ENCODE measurements at places on chromosomes 1 and 21.

DNA sequence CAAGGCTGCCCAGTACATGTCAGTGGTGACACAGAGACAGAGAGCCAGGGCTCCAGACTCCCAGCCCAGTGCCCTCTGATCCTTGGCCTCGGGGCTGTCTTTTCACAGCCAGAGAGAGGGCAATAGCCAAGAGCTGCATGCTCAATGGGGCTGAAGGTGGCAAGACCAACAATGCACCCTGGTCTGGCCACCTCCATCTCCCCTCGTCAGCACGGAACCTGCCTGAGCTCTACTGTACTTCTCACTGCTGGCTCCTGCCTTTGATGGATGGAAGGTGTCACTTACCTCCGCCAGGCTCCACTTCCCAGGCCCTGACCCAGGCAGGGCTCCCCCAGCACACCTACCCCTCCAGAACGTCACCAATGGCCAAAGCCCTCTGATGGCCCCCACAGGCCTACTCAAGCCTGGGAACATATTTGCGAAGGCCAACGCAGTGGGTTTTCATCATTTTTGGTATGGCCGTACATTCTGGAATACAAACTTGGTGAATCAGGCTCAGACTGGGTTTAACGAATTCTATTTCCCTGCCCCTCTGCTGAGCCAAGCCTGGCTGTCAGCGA lies 88.1 kb downstream of the DMRTB1 start:
- DNase-seq, result no peak

DNA sequence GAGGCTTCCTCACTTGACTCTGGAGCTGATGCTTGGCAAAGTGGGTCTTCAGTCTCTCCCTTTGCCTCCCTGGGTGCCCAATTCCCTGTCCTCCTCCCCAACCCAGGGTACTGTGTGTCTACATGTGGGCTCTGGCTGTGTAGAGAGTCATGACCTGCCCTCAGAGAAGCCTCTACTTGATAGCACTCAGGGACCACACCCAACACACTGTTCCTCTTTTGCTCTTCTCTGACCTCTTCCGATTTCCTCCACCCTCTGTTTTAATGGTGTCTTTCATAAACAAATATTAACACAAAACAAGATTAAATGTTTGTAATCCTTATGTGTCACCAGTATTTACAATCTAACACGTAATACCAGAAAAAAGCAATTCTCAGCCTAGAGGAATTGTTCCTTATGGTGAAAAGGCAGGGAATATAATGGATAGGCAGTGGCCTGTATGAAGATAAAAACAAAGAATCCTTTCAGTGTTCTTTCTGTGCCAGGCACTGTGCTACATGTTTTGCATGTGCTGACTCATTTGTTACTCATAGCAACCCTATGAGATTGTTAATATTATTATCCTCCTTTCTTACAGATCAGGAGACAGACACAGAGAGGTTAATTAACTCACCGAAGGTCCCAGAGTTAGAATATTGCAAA lies 58.2 kb downstream of the HSD3B1 start:
- DNase-seq, result no peak

GRCh38 chr1:115911294-115911693 lies 65.0 kb upstream of the SLC22A15 start:
- no peak for DNase-seq

- DNase-seq, result no peak
Observed at GRCh38 chr1:150793221-150793620, 14.8 kb downstream of the CTSK start.

DNA sequence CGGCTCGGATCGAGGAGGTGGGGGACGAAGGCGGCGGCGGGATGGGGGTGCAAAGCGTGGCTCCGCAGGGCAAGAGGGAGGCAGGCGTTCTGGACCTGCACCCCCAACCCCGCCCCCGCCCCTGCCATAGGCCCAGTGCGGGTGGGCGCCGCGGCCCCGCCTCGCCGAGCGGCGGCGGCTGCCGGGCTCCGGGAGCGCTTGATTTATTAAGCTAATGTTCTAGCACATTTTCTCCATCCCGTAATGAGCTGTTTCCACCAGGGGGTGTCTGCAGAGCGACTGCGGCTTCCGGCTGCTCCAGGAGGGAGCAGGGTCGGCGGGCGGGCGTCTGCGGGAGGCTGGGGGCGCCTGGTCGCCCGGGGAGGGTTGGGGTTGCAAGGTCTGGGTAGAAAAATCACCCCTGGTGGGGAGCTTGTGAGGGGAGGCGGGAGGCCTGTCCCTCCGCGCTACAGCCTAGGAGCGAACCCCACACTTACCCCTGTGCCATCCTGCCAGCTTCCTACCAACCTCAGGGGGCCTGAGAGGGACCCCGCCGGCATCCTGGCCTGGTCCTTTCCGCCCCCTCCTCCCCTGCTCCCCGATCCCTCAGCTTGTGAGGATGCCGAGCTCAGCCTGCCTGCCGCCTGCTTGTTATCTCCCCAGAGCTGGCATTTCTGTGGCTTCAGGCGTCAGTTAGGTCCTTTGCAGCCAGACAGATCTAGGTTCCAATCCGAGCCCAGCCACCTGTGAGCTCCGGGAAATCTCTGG lies 48.5 kb upstream of the ACOT11 start:
- DNase-seq, result no peak

- DNase-seq, result peak; percentile 65
Observed at GRCh38 chr1:165369255-165369848, 12.8 kb upstream of the LMX1A start.

- DNase-seq, result peak; percentile 68
Observed at GRCh38 chr1:10943991-10944730, 68.3 kb upstream of the TARDBP start.

GRCh38 chr1:204514828-204515227 lies 1.4 kb upstream of the MDM4 start:
- no peak for DNase-seq

DNA sequence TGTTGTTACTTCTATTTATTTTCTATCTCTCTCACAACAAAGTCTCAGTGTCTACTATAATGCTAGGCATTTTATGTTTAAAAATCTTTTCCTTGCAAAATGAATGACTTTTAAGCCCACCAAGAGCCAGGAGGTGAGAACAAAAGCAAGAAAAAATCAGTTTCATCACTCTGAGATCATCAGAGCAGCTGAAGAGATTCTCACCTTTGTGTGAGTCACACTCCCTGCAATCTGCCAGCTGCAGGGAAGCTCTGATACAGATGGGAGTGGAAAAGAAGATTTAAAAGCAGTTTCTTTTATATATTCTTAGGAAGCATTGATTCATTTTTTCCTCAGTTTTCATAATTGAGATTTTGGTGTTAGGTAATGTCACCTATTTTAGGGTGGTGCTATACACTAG lies 107.6 kb downstream of the LHX9 start:
- no peak for DNase-seq

DNA sequence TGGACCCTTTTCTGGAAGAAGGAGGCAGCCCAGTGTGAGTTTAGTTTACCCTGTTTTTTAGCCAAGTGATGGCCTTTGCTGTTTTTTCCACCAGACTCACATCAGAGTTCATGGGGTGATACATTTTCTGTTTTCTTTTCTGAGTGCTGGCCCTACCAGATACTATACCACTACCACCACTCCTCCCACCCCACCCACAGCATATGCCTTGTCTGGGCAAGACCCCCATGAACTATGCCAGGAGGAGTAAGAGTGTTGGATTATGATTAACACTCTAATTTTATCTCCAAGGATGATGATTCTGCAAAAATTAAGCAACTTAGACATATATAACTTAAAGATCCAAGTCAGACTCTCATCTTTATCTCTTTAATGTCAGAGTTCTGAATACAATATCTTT lies 26.1 kb downstream of the FABP3 start:
- DNase-seq, result no peak

DNA sequence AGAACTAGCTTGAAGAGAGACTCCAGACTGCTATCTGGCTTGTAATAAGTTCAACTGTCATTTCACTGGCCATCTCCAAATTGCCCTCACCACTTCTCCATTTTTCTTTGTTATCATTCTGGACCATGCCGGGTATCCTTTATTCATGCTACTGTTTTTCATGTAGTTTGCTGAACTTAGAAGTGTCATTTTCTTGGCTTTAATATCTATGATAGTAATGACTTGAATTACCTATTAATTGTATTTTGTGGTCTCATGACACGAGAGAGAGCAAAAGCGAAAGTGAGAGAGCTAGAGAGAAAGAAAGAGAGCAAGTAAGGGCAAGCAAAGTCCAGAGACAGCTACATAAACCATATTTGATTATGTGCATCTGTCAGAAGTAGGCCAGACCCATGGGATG lies 184.9 kb upstream of the ATP1B1 start:
- no peak for DNase-seq

GRCh38 chr1:223125766-223126165 lies 17.3 kb downstream of the TLR5 start:
- DNase-seq, result no peak

DNA sequence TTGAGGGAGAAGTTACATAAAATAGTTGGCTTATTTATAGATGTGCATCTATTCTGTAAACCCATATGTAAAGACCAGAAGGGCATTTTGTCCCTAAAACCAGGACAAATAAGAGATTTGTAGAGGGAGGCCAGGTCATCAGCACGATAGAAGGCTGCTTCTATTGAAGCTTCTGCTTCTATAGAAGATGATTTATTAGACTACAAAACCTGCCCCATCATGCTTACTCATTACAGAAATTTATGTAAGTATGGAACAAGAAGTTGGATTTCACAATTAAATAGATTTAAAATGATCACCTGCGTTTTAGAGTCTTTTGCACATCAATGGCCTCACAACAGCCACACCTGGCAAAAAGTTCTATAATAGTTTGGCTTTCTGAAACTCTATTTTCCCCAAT lies 183.5 kb downstream of the DUSP10 start:
- no peak for DNase-seq

GRCh38 chr1:43308635-43309404 lies 8.0 kb downstream of the TIE1 start:
- DNase-seq, result no peak

- no peak for DNase-seq
Observed at GRCh38 chr1:73411479-73411878, 786.5 kb downstream of the LRRIQ3 start.
